MG63 (cell line): ENCODE measurements at places on chromosomes 5 and 9. TPM values are rescaled to one million over a fixed set of nuclear protein-coding genes. Genes with fewer than 3 reads are reported as not detected.

PRSS3 gene
- total RNA-seq: not detected in 2 replicates

CCL28 gene
- 0.12 and 2.1 TPM in 2 replicates for total RNA-seq

- DNase-seq: no peak
Measured at GRCh38 chr5:58452566-58453258, 7.2 kb downstream of the PLK2 start.

DNA sequence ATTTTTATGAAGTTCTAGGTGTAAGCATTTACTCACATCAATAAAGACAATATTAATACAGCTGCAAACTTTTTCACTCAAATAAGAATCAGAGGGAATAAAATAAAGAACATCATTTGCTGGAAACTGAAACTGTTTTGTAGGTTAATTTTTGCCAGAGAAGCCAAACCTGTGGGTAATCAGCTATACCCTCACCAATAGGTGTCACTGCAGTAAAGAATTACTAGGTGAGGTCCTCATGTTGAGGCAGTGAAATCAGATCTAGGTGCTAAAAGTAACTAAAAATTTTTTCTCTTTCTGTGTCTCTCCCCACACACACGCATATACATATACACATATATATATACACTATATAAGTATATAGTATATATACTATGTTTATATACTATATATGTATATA, 1016.3 kb upstream of the SEMA6A start:
- DNase-seq: no peak

DNA sequence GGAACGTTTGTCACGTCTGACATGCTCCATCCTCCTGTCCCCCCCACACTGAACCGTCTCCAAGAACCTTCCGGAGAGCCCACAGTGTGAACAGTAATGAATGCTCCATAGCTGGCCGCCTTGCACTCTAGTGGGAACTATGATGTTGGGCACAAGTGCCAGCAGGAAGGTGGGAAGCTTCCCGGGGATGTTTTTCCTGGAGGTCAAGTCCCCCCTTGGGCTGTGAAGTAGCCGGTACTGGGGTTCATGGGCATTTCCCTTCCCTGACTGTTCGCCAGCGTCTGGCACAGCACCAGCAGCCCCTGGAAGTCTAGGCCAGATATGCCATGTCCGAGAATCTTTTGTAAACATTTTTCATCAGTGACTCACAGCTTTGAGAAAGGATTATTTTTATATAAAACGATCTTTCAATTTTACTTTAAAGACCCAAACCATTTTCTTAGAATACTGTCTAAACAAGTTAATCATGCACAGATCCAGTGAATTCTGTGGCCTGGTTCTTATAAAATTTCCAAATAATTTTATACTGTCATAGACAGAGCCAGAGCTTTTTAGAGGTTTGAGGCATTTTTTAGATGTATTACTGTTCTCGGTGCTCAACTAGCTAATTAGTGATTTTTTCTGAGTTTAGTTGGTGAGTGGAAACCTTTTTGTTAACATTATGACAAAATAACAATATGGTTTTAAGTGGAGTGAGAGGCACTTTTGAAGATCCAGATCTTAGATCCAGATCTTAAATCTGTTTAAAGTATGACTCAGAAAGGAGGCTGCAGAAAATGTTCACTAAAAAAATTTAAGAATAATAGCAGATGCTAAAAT, 11.6 kb downstream of the ABL1 start:
- peak; percentile 91 for DNase-seq
